Hematopoietic multipotent progenitor cell treated with erythropoietin and hydrocortisone succinate and interleukin-3 and kit ligand, for 8 days (in vitro differentiated cells): ENCODE measurements at places on chromosomes 1 and 21.

GRCh38 chr1:3323796-3324703, 130.4 kb upstream of the ARHGEF16 start:
- no peak for DNase-seq

- no peak for DNase-seq
Measured at GRCh38 chr1:236020359-236021219, 44.3 kb downstream of the NID1 start.

- no peak for DNase-seq
Measured at GRCh38 chr1:19029191-19030085, 73.0 kb upstream of the IFFO2 start.

DNA sequence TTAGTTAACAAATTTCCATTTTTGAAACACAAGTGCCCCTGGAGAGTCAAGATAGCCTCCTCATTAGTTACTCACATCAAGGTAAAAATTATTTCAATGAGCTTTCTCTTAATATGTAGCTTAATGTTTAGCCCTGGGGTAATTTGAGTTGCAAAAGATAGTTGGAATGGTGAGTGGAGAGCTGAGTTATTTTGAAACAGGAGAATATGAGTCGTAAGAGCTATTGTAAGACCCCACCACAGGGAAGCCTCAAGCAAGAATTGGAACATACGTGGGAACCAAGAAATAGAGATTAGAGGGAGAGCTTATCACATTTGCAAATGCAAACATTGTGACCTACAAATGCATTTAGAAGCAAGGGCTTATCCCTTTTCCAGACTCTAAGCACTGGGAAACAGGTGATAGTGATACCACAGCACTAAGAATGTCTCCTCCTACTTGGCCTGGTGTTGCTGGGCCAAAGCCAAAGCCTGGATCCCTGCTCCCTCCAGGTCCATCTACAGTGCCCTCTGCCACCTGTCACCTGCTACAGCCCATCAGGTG, 635.1 kb downstream of the PTPRC start:
- no peak for DNase-seq

DNA sequence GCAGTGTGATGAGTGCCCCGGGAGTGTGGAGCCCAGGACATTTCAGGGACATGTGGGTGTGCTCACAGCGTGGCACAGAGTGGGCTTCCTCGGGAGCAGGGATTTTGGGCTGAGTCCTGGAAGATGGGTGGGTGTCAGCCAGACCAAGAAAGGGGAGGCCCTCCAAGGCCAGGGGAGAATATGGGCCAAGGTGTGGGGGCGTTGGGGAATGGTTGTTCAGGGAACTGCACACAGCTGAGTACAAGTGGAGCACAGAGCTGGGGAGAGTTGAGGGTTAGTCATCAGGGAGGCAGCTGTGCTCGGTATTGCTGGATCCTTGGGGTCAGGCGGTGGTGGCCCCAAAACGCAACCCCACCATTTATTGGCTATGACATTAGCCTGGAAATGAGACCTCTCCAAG, 5.5 kb downstream of the POGK start:
- DNase-seq: no peak

GRCh38 chr1:6205849-6206519, at the start of gene RNF207:
RNF207 (plus strand) TSS chr1:6206119; CDS start chr1:6206536, 417 bp downstream.
- peak; percentile 35 for DNase-seq

DNA sequence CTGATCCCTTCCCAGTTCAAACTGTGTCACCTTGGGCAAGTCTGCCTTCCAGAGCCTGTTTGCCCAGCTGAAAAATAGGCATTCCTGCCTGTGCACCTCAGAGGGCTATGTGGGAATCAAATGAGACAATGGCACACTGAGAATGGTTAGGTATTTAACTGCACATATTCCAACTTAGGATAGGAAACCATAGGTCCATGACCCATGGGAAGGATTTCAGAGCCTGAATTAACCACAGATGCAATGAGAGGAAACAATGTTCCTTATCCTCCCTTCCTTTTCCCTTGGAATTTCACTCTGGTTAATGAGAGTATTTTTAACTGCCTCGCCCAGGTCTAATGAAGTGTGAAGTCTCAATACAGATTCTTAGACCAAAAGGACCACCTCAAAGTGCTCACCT, 12.7 kb downstream of the PAFAH2 start:
- DNase-seq: no peak

GRCh38 chr21:46459024-46459355, 299 bp downstream of the DIP2A start:
- no peak for DNase-seq

GRCh38 chr1:94056996-94057395, 64.0 kb downstream of the ABCA4 start:
- no peak for DNase-seq
